ENCODE measurements at places on chromosomes 16 and 17. TPM values are rescaled to one million over a fixed set of nuclear protein-coding genes. Genes with fewer than 3 reads are reported as not detected.

CACNG1 gene
- polyA plus RNA-seq = not detected

NUP88 gene
- 89.5 TPM for polyA plus RNA-seq

LRRC46 gene
- polyA plus RNA-seq = 0.48 TPM

RUSF1 gene
- 21.6 TPM for polyA plus RNA-seq

ABCA5 gene
- 7.9 TPM for polyA plus RNA-seq

ITGA2B gene
- not detected for polyA plus RNA-seq

JPH3 gene
- not detected for polyA plus RNA-seq

IL17C gene
- not detected for polyA plus RNA-seq

SDF2 gene
- polyA plus RNA-seq = 96.5 TPM

Data from CD4-positive, CD25-positive, alpha-beta regulatory T cell (primary cell).